ENCODE measurements at places on chromosomes 1 and 21.

DNA sequence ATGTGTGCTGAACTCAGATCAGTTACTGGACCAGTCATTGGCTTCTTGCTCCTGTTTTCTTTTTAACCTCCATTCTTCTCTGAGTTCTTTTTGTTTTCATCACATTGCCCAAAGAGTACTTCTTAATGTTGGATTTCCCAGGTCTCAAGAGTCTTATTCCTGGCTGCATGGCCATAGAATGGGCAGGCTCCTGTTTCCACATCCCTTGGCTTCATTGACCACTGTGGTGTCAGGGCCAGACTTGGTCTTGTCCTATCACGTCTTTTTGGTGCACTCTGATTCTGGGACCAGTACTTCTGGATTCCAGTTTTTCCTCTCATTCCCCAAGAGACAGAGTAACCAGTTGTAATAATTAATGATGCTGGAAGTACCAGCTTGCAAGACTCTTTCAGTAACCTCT lies 41.8 kb downstream of the MRPS6 start:
- no peak for DNase-seq

DNA sequence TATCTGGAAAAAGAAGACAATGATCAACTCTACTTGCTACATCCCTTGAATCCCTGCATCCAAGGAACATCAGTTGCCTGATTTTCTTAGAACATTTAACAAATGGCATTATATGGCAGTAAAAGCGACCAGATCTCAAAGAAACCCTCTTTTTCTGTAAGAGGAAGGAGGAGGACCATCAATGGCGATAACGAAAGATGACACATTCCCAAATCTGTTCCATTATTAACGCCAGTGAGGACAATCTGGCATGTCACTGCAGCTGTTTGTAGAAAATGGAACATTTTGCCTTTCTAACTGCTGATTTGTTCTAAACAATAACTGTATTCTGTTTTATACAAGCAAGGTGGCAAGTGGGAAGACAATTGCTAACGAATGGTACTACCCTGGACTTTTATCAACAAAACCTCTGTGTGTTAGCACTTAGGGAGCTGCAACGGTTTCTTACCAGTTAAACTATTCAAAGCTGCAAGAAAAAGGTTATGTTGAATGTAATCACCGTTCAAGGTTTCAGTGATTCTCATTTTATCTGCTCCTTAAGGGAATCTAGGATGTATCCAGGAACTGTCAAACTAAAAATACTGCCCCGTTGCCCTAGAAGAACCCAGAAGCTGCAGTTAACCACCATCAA lies 251.9 kb downstream of the SDCCAG8 start:
- no peak for DNase-seq

DNA sequence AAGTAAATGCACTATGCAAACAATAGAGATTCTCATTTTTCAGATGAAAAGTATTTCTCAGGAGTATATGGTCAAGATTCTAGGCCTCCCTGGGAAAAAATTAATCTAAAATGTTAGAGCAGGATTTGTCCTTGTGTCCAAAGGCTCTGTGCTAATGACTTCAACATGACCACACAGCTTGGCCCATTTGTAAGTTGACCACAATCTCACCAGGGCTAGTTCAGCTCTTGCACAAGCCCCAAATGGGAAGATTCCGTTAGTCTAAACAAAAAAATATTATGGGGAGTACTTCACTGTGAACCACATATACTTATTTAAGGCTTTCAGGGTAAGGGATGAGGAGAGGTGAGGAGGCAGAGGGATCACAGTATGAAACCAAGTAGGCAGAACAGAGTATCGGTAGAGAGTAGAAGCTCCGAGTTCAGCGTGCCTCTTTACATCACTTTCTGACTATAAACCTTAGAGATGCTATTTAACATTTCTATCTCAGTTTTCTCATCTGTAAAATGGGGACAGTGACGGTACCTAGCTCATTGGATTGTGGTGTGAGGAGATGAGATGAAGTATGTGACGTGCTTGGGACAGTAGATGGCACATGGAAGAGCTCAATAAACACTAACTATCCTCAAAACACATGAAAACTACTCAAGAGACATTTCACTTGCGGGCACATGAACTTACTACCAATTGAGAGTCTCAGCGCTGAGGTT lies 37.8 kb upstream of the CTTNBP2NL start:
- DNase-seq = no peak

DNA sequence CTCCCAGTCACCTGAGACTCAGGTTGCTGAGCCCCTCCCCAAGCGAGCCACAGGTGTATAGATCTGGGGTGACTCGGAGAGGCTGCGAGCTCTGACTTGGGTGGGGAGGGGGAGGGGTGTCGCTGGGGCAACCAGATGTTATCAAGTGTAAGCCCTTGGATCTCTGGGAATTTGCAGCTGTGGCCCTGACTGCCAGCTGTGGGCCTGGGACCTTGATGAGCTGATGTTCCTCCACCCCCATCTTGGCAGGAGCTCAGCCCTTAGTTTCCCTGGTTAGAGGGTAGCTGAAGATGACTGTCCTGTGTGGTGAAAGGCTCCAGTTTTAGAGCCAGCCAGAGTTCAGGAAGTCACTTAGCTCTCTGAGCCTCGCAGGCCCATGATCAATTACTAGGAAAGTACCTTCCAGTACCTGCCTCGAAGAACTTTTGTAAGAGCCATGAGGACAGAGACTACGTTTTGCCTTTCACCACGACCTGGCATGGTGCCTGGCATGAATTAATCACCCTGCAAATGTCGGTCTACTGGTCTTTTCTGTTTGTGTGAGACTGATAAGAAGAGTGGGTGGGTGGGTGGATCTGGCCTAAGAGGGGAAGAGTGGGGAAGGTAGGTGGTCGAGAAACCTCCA lies 55.8 kb downstream of the YARS1 start:
- no peak for DNase-seq

DNA sequence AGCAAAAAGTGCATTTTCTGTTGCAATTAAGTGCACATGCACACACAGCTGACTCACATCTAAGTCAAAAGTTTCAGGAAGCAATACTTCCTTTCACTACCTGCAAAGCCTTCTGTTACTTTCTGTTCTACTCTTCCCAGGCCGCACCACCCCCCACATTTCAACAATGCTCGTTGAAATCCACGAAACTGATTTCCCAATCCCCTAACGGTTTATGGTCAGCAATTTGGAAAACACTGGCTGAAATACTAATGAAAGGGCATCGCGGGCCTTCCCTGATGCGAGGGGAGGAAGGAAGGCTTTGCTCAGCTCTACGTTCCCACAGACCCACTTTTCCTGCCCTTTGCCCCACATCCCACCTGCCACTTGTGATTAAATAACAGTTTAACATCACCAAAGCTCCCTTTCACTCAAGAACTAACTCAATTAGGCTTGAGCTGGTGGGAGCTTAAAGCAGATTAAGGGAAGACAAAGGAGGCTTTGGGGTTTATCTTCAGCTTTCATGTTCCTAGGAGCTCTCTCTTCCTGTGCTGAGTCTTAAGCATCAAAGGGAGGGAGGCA lies 243.2 kb upstream of the RAB4A start:
- DNase-seq = no peak

DNA sequence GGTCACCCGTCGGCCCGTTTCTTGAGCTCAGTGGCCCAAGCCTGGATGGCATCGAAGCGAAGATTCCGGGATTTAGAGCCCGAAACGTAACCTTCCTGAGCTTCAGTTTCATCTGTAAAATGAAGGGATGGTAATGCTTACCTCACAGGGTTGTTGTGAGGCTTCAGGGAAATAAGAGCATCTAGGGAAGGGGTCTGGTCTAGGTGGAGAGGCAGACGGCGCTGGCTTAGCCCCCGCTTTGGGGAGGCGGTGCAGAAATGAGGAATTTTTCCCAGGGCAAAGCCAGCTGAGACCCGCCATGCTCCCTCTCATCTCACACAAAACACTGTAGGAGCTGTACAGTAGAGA lies 717 bp upstream of the MYCL start:
- no peak for DNase-seq

GRCh38 chr21:43994646-43995045 lies 17.5 kb upstream of the TRAPPC10 start:
- no peak for DNase-seq

DNA sequence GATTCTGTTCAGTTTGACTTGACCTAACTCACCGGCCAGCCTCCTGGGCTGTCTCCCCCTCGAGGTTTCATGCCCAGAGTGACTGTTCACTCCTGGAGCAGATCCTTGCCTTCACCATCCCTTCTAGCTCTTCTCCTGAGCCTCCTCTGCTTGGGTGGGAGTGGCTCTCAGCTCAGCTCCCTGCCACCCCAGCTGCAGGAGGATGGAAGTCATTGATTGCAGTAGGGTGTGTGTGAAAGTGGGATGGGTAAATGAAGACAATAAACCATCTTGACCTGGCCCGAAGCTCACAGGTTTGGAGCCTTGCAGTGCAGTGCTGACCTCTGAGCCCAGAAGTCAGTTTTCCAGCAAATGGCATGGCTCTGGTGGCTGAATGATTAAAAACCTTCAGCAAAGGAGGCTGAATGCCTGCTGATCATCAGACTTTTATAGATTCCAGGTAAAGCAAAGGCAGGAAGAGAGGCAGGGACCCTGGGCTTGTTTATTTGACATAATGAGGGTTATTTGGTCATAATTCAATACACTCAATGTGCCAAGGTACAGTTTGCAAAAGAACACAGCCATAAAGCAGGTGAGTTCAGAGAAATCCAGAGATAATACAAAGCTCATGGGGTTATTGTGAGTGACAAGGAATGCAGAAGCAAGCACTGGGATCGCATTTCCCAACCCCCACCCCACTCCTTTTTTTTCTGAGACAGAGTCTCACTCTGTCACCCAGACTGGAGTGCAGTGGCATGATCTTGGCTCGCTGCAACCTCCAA lies 17.5 kb upstream of the TFF3 start:
- no peak for DNase-seq

DNA sequence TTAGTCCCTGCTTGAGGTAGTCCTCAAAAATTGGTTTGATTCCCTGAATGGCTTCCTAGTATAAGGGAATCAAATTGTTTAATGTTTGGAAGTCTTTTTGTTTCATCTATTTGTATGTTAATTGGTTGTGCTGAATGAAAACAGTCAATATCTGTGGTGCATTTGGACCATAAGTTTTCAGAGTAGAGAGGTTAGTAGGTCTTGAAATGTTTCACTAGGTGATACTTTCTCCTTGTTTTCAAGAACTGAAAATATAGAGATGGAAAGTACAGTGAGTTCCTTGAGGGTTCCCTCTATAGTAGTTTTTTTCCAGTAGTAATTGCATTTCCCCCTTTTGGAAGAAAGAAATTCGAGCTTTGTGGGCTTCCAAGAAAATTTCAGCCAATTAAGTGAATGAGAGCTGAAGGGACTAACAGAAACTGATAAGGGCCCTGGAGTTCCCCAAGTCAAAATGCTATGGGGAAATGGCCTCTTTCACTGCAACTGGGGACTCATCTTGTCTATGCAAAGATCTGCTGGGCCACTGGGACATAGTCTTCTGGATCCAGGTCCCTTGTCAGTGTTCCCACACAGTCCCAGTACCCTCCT lies 18.6 kb upstream of the CEP350 start:
- DNase-seq = no peak

DNA sequence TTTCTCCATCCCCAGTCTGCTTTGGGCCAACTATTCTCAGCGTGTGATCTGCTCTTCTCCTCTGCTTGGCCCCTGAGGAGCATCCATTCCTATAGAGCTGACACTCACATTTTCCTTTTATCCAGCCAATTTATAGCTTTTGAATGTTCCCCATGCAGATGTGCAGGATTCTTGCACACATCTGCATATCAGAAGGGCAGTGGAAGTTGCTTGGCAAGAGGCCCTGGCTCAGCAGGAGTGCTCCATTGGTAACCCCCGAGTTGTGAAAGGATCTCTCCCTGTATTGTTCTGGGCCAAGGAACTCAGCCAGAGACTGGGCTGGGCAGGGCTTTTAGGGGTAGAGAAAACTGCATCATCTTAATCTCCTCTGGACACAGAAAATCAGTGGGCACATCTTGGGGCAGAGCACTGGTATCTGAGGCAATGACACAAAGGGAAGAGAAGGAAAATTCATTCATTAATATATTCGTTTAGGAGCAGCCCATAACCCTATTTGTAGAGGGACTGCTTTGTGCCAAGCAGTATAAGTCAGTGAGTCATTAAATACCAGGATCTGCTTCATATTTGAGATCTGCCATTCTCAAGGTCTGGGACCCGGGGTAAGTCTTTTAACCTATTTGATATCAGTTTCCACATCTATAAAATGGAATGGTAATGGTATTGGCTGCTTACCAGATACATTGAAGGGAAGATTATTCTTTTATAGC lies 31.0 kb upstream of the BEND5 start:
- peak; percentile 55 for DNase-seq

DNA sequence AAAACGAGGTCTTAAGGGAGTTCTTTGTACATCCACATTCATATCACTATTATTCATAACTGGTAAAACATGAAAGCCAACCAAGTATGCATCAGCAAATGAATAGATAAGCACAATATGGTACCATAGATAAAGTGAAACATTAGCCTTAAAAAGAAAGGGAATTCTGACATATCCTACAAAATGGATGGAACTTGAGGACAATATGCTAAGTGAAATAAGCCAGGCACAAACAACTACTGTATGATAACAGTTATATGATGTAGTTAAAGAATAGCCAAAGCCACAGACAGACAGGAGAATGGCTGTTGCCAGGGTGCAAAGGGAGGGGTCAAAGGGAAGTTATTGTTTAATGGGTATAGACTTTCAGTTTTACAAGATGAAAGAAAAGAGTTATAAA lies 148.9 kb downstream of the EIF4G3 start:
- no peak for DNase-seq

- DNase-seq = no peak
Observed at GRCh38 chr1:203128716-203129500, 1.4 kb downstream of the ADORA1 start.

GRCh38 chr1:235011064-235011598 lies 117.5 kb downstream of the TOMM20 start:
- DNase-seq = no peak

- no peak for DNase-seq
Observed at GRCh38 chr1:110879758-110880606, 7.0 kb downstream of the CD53 start.

DNA sequence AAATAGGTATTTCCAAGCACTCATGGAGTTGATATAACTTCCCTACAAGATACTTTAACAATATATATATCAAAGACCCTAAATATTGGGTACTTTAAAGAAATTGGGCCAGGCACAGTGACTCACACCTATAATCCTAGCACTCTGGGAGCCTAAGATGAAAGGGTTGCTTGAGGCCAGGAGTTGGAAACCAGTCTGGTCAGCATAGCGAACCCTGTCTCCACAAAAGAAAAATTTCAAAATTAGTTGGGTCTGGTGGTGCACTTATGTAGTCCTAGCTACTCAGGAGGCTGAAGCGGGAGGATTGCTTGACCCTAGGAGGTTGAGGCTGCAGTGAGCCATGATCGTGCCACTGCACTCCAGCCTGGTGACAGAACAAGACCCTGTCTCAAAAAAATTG lies 393.9 kb upstream of the DEPDC1 start:
- DNase-seq = no peak

DNA sequence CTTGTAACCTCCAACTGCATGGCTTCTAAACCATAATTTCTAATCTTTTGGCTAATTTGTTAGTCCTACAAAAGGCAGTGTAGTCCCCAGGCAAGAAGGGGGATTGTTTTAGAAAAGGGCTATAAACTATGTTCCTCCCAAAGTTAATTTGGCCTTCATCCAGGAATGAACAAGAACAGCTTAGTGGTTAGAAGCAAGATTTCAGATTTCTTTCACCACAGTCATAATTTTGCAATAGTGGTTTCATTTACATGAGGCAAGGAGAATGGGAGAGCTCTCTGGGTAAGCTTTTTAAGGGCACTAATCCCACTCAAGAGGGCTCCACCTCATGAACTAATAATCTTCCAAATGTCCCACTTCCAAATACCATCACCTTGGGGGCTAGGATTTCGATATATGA lies 1353.9 kb downstream of the NCAM2 start:
- no peak for DNase-seq
